ENCODE measurements at places on chromosomes 11 and 22. TPM values are rescaled to one million over a fixed set of nuclear protein-coding genes. Genes with fewer than 3 reads are reported as not detected.
A peak's percentile ranks its signal among the peaks of the same experiment; 100 is the strongest.

Gene LINC01488
- total RNA-seq: not detected

DNA sequence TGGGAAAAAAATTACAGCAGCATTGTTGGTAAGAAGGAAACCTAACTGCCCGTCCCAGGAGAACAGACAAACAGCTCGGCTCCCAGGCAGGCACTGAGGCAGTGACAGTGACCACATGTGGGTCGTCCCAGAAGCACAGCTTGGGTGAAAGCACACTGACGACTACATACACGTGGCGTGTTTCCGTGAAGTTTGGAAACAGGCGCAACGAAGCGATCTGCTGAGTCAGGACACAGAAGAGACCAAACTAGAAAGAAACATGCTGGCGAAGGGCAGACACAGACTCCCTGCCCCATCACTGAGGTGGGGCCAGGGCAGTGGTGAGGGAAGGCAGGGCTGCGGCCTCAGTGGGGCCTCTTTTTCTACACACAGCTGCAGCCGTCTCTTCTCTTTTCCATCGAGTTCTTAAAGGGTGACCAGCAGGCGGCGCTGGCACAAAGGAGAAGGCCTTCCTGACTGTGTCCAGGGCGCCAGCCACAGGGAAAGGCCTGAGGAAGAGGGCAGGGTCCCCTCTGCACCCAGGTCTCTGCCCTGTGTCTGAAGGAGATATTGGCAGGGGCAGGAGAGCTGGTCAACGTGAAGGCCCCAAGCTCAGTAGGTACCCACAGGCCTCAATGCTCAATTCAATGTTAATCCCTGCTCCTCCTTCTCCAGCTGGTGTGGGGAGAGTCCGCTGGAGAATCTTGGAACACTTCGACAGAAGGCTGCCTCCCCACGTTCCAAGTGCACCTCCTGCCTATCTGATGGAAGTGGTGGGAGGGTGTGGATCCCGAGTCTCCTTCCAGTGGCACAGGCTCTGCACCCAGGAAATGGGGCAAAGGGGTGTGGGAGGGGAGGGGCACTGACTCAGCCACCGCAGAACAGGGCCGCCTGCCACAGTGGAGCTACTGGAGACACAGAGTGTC lies 19.9 kb downstream of the CARS1 start:
- ATAC-seq: peak; percentile 75

GRCh38 chr11:75582895-75583717 lies 21.1 kb downstream of the SERPINH1 start:
- ATAC-seq: peak; percentile 74

Gene OR8B3
- total RNA-seq: not detected

- ATAC-seq: no peak
These were observed 1.1 kb upstream of the APOA1 start for GRCh38 chr11:116838321-116839084.

Gene OR51E2
- 3.0 TPM for total RNA-seq

DNA sequence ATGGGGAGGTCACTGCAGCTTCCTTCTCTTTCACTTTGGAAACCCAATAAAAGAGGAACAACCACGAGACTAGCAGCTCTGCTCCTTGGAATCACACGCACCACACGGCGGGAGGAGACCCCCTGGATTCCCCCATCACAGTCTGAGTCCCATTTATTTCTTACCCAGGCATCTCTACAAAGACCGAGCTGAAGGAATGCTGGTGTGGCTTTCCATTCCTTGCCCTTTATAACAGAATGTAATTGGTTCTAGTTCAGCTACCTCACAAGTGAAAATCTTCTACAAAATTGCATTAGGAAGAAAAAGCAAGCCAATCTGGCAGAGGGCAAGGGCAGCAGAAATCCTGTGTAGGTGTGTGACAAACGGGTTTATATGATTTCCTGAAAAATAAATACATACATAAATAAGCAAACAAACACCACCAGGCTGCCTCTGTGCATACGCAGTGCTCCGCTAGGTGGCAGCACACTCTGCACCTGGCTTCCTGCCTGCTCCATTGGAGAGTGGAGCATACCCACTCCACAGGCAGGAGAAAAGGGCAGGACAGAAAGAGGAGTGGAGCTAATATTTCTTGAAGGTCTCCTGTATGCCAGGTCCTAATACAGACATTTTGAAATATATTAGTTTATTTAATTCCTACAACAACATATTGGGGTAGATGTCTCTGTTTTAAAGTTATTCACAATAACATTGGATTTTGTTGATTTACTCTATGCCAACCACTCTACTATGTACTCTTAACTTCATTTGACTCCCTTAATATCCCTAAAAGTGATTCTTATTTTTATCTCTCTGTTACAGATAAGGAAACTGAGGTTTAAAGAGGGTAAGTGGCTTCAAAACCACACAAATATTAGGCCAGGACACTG lies 673.1 kb downstream of the KCNA4 start:
- ATAC-seq: peak; percentile 78

DNA sequence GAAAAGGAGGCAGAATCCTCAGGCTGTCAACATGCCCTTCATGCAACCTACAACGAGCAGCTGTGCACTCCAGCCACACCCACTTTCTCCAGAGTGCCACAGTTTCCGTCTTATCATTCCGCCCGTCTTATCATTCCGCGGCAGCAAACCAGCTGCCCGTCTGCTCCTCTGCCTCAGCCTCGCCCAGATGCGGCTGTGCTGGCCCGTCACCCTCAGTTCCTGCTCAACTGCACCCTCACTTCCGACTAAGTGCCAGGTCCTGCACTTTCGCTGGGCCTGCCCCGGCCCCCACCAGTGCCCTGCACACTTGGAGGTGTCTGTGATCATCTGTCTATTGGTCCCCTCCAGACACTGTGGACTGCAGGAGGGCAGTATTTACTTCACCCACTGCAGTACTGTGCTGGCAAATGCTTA lies 43.7 kb downstream of the MICAL3 start:
- peak; percentile 40 for ATAC-seq

GRCh38 chr11:117819096-117820040 lies 5.2 kb downstream of the FXYD2 start:
- ATAC-seq: no peak

GRCh38 chr22:29184849-29185490 lies 20.7 kb upstream of the EMID1 start:
- no peak for ATAC-seq

Gene SPON1
- 10.3 TPM for total RNA-seq

- no peak for ATAC-seq
These were observed 80.4 kb downstream of the SPON1 start for GRCh38 chr11:14042686-14043465.

DNA sequence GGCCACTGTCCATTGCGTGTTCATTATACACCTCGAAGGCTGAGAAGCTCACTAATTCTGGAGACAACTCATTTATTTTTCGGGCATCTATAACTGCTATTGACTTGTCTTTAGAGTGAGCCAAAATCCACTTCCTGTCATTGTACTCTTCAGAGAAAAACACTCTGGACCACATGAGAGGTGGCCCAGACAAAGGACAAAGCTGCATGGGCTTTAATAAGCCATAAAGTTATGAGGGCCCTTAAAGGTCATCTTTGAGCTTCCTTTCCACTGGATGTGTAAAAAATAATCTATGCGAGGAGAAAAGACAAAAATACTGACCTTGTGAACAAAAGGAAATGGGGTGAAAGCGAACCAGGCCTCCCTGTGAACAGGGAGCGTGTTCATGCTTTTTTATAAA lies 63.5 kb upstream of the ZC3H12C start:
- no peak for ATAC-seq
